ENCODE measurements at places on chromosomes 4 and X.

GRCh38 chrX:4764888-4765287, 1051.4 kb upstream of the PRKX start:
- no peak for DNase-seq

DNA sequence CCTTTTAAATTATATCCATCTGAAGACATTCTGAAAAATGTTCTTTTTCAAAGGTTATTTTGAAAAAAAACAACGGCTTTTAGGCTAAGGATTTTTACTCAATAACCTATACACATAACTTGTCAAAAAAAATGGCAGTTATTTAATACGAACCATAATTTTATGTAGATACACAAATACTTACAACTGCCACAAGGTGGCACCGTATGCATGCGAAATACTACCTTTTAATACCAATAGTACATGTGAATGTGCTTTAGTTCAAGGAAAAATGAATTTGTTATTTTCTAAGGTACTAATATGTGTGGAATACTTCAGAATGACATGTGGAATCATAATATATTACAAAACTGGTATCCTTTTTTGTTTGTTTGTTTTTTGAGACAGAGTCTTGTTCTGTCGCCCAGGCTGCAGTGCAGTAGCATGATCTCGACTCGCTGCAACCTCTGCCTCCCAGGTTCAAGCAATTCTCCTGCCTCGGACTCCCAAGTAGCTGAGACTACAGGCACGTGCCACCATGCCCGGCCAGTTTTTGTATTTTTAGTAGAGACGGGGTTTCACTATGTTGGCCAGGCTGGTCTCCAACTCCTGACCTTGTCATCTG, 4.6 kb upstream of the MAD2L1 start:
- no peak for DNase-seq

- no peak for DNase-seq
Observed at GRCh38 chrX:18799911-18800310, 92.5 kb downstream of the PPEF1 start.

DNA sequence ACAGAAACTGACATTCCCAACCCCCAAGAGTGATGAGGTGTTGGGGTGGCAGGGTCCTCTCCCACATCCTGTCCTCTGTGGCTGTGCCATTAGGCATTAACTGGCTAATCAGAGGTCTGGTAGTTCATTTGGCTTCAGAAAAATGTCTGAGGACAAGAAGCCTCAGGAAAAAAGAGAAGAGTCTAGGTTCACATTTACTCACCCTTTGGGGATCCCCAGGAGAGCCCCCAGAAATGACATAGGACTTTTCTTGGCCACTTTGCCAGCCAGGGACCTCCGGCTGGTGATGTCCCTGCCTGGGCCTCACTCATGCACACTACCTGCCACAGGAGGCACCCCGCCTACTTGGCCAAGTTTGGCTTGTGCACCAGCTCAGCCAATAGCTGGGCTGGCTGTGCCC, 173.0 kb downstream of the RBM46 start:
- no peak for DNase-seq

DNA sequence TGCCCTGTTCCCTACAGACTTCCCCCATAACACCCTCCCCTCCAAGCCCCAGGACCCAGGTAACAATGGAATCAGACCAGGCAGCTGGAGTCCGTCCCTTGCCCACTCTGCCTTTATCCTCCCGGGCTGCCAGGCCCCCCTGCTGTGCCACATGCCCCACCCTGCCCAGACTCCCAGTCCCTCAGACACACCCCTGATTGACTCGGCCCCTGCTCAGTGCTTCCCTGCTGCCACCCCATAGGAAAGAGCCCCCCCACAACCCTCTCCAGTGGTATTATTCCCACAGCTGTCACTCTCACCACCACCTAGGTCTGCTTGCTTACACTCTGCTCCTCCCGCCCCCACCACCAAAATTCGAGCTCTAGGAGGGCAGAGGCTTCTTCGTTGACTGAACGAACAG, 4.7 kb upstream of the NAA10 start:
- DNase-seq: no peak

DNA sequence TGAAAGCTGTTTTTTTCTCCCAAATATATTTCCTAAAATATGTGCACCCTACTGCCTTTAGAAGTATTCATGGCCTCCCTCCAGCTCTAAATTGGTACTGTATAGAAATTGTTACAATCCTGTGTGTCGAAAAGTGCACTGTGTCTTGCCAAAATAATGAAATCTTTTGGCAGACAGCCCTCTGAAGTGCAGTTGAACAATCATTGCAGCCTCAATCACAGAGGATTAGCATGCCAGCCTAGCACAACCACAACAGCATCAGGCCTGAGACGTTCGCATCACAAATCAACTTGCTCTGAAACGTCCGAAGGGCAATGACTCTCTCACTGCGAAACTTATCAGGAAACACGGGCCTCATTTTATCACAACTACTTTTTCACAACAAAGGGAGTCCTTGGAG, 99.0 kb downstream of the ANOS1 start:
- DNase-seq: no peak

DNA sequence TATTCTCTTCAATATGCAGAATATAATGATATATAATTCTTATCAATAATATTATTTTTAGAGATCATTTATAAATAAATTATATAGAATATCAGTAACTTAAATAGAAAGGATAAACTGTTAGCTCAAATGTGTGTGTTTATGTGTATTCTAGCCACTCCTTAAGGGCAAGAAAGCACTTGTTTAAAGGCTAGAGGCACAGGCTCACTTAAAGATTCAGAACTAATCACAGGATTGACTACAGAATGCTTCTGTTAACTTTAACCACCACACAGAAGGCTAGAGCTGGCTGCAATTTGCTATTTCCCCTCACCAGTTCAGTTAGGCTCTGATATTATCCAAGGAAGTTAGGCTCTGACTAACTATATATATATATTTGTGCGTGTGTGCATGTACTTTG, 69.6 kb downstream of the TBCK start:
- DNase-seq: no peak

Measured in brain pericyte (primary cell).